ENCODE measurements at places on chromosomes 2 and 18.

GRCh38 chr2:20215183-20216040 is 9.5 kb downstream of the SDC1 start:
- no peak for DNase-seq

DNA sequence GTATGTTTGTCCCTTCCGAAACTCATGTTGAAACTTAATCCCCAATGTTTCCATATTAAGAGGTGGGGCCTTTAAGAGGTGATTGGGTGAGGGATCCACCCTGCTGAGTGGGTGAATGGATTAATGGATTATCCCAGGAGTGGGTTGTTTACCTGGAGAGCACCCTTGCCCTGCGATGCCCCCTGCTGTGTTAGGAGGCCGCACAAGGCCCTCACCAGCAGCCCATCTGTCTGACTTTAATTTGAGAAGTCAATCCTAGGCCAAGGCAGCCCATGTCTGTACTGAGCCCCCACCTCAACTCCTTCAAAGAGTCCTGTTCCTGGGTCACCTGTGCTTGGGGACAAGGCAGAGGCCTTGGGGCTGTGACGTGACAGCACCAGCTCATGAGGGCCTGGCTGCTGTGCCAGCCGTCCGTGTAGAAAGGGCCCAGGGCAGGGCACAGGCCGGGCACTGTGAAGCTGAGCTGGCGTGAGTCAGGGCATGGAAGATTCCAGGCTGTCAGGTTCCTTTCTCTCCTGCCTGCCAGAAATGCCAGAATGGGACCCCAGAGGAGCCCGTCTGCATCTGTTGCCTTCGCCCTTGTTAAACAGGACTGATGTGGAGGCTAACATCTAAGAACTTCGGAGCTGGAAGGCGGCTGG is 21.3 kb upstream of the TAF1B start:
- no peak for DNase-seq

DNA sequence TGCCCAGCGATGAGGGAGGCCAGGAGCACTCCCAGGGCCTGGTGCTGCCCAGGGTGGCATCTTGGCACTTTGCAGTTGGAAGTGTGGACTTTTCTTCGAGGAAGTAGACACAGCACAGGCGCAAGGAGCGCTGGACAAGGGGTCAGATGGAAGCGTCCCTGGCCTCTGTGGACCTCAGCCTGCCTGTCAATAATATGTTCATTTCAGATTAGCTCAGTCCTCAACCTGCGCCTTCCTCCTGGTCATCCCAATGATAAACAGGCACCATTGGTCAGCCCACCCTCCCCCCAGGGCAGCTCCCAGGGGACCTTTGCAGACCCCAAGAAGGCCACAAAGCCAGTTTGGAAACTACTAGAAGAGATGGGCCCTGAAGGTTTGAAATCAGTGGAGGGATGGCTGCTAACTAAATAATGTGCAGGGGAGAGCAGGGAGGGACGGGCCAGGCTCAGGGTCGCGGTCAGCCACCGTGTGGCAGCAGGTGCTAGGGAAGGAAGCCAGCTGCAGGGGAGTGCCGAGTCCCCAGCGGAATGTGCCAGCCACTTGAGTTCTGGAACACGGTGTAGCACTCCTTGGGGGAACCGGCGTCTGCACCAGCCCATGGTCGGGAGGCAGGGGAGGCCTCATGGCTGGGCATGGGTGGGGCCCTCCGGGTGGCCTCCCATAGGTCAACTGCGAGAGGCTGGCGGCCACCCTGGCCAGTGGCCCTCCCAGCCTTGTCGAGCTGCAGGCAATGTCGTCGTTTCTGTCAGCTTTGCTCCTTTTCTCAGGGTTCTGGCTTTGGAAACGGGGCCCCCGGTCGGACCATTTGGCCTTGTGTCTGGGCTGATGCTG is 59.9 kb downstream of the ADI1 start:
- no peak for DNase-seq

- no peak for DNase-seq
These were observed 137.2 kb upstream of the KLHL14 start for GRCh38 chr18:32909798-32910561.

DNA sequence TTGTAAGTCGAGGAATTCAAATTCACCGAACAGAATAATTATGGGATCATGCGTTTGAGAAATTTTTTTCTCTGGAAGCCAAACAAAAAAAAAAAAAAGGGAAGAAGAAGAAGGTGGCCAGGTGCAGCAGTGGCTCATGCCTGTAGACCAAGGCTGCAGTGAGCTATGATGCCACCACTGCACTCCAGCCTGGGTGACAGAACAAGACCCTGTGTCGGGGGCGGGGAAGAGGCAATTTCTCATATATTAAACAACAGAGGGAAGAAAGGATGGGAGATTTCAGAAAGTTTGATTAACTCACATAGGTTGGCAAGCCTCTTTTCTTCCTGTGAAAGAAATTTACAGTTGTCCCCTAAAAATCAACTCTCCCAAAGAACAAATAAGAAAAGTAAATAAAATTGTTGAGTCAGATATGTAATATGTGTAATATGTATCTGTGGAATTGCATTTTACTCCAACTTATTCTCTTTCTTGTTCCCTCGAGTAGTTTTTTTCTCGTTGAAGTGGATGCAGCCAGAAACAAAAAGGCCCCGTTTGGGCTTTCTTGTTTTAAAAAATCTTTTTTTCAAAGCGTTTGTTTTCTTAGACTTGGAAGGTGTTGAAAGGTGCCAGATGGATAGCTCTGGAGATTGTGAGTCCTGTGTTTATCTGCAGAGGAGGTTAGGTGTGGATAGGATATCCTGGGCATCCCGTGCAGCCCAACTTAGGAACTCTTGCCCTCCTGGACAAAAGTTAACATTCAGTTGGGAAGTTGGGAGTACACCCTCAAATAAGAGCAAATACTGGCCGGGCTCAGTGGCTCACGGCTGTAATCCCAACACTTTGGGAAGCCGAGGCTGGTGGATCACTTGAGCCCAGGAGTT is 25.4 kb upstream of the FMNL2 start:
- DNase-seq = no peak

DNA sequence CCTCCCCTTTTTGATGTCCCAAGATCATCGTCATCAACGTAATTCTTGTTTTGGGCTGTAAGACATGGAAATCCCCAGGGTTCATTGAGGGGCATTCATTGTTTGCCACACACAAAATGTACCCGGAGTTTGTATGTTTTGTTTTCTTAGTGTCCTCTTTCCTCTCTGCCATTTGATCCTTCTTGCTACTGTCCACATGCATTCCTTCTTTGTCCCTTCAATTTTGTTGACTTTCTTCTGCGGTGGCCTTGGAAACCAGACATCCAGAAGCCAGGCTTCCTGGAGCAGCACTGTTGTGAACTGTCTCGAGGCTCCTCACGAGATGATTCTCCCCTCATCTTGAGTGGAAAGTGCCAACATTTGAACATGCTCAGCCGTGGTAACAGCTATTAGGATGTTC is 24.8 kb downstream of the IGFBP2 start:
- no peak for DNase-seq

DNA sequence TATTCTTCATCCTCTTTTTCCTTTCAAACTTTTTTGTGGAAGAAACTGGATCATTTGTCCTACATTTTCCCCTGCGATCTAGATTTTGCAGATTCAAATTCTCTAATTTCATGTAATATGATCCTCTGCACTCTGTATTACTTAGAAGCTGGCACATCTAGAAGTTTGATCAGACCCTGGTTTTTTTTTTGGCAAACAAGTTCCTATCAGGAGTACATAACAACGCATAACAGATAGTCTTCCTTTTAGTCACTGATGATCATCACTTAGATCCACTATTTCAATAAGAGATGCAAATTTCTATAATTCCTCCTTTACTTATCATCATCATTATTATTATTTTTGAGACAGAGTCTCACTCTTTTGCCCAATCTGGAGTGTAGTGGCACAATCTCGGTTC is 117.1 kb downstream of the CDH2 start:
- no peak for DNase-seq

- no peak for DNase-seq
These were observed 80.7 kb downstream of the LYPD1 start for GRCh38 chr2:132589111-132589830.

- DNase-seq = no peak
These were observed 79.0 kb upstream of the CABLES1 start for GRCh38 chr18:23056315-23056714.

- DNase-seq = no peak
These were observed 16.4 kb upstream of the CNRIP1 start for GRCh38 chr2:68336192-68336591.

DNA sequence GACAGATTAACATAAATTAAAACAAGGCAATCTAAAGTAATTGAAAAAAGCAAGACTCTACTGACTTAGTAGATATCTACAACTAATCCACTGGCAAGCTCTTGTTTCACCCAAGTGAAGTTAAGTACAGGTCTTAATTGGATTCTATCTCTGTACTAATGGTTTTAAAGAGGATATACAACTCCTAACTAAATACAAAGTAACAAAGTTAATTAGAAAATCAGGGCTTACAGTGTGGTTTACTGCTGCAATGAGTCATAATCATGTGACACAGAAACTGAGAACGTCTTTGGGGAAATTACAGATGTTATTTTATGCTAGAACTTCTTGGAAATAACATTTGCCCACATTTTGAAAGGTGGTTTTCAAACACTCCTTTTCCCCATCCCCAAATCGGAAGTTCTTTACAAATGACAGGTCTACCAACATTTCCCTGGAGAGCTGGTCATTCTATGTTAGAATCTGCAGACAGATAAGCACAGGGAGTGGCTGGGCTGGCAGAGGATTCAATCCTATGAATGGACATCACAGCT is 245.3 kb downstream of the STK39 start:
- DNase-seq = no peak

- DNase-seq = no peak
These were observed 6.6 kb downstream of the OTOF start for GRCh38 chr2:26471289-26471688.

DNA sequence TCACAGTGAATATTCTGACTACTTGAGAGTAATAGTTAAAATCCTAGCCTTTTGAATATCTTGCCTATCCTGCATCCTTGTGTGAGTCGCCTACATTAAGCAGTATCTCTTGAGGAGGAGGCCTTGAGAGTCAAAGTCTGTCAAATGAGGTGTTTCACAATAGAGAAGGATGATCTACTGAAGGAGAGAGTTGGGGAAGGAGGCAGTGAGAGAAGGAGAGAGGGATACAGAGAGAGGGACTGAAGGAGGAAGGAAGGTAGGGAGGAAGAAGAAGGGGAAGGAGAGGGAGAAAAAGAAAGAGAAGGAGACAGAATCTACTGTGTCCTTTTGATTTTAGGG is 123.6 kb upstream of the CYP26B1 start:
- DNase-seq = no peak

DNA sequence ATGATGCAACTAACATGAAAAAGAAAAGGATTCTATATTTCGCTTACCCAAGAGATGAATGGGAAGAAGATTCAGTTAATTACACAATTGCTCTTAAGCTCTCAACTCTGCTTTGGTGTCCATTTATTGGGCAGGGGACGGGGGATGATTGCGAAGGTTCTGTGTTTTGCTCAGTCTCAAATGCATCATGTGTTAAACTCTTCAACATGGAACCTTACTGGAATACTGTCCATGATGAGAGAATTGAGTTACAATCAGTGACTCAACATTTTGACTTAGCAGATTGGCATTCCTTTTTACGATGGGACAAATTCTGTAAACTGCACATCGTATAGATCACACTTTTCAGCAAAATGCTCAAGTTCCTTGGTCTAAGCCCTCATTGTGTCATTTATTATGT is 135.6 kb downstream of the RBMS1 start:
- DNase-seq = no peak

DNA sequence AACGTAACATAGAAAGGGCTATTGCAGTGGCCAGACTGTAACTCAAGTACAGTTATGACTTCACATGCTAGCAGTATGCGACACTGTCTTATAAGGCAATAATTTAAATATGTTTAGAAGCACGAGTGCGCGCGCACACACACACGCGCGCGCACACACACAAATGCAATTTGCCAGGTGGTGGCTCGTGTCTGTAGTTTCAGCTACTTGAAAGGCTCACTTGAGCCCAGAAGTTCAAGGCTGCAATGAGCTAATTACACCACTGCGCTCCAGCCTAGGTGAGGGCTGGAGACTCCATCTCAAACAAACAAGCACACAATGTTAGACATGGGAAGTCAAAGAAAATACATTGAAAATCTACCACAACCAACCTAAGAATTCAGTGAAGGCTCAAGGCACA is 103.7 kb downstream of the USP34 start:
- no peak for DNase-seq

DNA sequence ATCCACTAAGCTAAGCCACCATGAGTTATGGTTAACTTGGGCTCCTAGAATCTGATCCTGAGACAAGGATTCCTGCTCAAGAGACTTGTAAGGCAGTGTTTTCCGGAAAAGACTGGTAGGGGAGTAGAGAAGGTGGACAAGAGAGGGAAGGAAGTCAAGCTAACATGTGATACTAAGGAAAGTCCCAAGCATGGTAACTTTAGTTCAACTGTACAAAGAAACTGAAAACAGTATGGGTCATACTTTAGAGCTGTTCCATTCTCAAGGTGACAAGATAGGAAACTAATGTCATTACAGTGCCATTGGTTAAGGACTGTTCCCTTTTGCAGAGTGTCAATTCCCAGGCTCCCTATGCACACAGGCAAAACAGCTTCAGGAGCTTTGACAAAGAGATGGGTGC is 5.8 kb downstream of the MYO5B start:
- DNase-seq = no peak

GRCh38 chr2:55400332-55400731 is 19.3 kb downstream of the CCDC88A start:
- no peak for DNase-seq

GRCh38 chr18:55981712-55982475 is 393.9 kb upstream of the TCF4 start:
- DNase-seq = no peak

DNA sequence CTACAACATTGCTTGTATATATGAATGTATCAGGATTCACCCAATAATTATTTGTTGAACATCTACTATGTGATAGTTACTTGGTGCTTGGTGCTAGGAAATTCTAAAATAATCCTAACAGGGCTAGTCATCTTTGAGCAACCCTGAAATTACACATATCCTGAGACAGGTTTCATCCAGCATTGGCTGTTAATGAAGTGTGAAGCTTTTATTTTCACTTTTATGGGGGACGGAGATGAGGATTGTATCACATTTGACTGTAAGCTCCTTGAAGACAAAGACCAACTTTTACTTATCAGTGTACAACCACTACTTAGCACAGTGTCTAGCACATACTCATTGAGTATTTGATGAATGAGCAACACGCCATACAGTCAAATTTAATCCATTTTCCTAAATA is 6.8 kb upstream of the GALM start:
- DNase-seq = no peak

DNA sequence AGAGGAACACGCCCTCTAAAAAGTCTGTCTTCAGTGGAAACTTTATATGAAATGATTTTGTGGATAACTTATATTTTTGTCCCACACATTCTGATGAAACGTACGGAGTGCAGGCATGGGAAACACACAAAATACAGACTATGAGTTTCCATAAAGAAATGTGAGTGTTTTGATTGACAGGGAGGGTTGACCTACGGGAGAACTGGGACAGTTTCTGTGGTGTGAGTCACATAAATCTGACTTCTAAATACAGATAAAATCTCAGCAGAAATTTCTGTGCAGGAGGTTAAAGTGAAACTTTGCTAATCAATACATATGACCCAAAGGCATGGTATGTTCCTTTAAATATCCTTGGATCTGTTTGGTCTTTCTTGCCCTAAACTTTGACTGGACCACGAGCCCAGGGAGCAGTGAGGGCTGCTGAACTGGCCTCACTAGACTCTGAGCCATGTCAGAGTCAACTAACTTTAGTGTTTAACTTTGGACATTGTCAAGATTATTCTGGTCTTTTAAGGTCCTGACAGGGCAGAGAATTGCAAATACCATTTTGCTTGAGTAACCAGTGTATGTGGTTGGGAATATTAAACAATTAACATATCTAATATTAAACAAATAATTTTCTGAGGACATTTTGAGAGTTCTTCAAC is 206.9 kb upstream of the LYPD1 start:
- DNase-seq = no peak

Measured in H1 (cell line).